ENCODE measurements at places on chromosomes 16 and 17.

DNA sequence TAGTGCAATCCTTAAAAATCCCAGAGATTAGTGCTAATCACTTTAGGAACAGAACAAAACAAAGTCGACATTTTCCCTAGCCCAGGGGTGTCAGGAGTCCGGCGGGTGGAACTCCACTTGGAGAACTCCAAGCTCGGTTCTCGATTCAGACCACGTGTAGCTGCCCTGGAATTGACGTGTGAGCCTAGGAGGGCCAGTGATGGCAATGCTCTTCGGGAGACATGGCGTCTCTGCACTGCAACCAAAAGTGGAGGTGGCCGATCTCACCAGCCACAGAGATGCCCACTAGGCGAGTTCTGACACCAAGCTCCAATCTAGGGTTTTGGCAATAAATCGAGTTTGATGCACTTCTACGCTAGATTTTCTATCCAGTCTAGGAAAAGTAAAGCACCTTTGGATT lies 17.6 kb downstream of the MAP1LC3B start:
- DNase-seq: no peak

GRCh38 chr16:87418644-87419043 lies 26.5 kb downstream of the MAP1LC3B start:
- no peak for DNase-seq

- DNase-seq: no peak
Measured at GRCh38 chr17:83200751-83201150, 121.3 kb downstream of the METRNL start.

DNA sequence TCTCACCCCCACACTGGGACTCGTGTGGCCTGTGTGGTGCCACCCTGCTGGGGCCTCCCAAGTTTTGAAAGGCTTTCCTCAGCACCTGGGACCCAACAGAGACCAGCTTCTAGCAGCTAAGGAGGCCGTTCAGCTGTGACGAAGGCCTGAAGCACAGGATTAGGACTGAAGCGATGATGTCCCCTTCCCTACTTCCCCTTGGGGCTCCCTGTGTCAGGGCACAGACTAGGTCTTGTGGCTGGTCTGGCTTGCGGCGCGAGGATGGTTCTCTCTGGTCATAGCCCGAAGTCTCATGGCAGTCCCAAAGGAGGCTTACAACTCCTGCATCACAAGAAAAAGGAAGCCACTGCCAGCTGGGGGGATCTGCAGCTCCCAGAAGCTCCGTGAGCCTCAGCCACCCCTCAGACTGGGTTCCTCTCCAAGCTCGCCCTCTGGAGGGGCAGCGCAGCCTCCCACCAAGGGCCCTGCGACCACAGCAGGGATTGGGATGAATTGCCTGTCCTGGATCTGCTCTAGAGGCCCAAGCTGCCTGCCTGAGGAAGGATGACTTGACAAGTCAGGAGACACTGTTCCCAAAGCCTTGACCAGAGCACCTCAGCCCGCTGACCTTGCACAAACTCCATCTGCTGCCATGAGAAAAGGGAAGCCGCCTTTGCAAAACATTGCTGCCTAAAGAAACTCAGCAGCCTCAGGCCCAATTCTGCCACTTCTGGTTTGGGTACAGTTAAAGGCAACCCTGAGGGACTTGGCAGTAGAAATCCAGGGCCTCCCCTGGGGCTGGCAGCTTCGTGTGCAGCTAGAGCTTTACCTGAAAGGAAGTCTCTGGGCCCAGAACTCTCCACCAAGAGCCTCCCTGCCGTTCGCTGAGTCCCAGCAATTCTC lies 27.4 kb downstream of the STH start:
- no peak for DNase-seq

- DNase-seq: no peak
Measured at GRCh38 chr16:57299009-57299718, 14.7 kb upstream of the PLLP start.

DNA sequence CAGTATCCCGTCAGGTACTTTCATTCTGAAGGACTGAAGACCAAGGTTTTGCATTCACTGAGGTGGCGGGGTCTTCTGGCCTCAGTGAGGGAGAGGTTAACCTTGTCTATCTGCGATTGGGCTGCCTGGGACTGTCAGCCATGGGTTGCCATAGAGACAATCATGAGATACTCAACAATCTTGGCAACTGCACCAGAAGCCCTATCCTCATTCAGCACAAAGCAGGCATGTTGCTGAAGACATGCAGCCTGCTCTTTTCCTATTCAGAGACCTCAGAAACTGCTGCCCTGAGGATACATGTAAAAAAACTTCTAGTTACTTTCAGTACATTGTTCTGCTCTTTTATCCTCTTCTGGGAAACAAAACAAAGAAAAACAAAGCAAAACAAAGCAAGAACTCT lies 146.3 kb upstream of the PIRT start:
- no peak for DNase-seq

DNA sequence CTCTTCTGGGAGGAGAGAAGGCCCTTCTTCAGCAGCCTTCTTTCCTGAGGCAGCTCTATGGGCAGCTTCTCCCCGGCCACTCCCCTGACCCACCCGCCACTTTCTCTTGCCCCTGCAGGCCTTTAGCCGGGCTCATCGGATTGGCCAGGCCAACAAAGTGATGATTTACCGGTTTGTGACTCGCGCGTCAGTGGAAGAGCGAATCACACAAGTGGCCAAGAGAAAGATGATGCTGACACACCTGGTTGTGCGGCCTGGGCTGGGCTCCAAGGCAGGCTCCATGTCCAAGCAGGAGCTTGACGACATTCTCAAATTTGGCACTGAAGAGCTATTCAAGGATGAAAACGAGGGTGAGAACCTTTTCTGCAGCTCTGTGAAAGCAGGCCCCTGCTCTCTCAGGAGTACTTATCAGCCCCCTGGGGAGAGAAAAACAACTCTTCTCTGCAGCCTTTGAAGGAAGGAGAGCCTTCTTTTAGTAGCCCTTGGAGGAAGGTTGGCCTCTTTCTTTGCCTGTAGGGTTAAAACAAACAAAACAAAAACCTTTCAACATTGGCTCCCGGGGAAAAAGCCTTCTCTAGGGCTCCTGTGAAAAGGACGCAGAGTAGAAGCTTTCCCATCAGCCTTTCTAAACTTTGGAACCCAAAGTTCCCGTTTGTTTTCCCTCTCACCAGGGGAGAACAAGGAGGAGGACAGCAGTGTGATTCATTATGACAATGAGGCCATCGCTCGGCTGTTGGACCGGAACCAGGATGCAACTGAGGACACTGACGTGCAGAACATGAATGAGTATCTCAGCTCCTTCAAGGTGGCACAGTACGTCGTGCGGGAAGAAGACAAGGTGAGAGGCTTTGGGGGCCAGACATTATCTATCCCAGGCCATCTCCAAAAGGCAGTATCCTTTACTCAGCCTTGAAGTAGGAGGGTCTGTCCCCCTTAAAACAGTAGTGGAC lies 12.7 kb downstream of the RNF227 start:
- no peak for DNase-seq

DNA sequence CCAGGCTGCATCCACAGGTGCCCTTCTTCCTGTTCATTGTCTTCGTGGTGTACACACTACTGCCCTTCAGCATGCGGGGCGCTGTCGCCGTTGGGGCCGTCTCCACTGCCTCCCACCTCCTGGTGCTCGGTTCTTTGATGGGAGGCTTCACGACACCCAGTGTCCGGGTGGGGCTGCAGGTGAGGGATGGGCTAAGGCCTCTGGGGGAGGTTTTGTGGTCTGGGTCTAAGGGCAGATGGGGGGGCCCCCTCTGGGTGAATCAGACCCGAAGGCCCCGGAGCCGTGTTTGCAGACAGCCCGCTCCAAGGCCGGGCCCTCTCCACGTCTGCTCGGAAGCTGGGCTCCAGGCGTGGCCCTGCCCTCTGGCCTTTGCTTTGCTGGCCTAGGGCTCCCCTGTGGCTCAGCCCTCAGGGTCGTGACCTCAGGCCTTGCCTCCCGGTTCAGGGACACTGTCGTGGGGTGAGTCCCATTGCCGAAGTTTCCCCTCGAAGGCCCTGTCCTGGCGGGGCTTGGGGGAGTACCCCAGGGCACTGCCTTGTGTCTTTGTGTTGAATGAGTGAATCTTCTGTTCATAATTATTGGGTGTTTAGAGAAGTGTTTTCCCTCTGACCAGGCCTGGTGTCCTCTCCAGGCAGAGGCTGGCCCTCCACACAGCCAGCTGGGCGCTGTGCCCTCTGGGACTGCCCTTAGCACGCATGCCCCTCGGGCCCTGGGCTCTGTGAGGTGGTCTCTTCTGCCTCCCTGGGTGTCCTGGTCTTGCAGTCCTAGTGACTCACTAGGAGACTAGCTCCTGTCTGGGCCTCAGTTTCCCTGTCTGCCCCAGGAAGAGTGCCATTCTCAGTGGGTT lies 25.6 kb downstream of the ADCY7 start:
- DNase-seq: no peak

- DNase-seq: no peak
Measured at GRCh38 chr16:84874553-84874952, 54.8 kb downstream of the CRISPLD2 start.

- no peak for DNase-seq
Measured at GRCh38 chr16:55264949-55265348, 59.1 kb upstream of the IRX6 start.

DNA sequence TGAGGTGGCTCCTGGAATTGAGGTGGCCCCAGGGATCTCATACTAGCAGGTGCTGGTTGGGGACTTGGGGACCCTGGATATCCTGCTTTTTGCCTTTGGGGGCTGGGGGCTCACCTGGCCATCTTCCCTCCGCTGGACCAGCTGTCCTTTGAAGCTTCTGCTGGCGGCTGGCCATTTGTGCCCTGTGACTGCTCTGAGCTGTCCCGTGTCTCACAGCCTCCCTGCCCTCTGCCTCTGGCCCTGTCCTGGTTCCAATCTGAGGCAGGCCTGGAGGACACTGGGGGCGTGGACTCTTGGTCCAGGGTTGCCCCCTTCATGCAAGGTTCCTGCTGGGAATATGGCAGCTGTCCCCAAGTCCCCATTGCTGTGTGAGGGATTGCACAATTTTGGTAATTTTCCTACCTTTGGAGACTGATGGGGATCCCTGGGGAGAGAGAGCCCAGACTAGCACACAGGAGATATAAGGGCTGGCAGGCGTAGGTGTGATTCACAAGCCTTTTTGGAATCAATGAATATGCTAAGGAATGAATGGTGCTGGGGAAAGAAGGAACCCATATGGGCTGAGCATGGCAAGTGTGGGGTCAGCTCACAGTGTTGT lies 19.2 kb downstream of the ADCY7 start:
- no peak for DNase-seq

GRCh38 chr17:76755285-76755684 lies 17.4 kb downstream of the MFSD11 start:
- DNase-seq: no peak

DNA sequence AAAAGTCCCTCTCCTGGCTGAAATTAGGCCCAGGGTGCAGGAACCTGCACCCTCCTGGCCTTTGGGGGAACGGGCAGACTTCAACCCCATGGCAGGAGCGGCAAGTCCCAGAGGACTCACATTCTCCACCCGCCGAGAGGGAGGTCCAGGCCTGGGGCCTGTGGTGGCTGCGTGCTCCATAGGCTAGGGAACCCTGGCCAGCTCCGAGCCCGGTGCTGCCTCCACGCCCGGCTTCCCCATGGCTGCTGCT lies 130 bp downstream of the CCDC78 start:
- no peak for DNase-seq

- DNase-seq: no peak
Measured at GRCh38 chr17:45584092-45585036, 93.8 kb upstream of the PLEKHM1 start.

- no peak for DNase-seq
Measured at GRCh38 chr16:17078931-17079631, 391.7 kb downstream of the XYLT1 start.

DNA sequence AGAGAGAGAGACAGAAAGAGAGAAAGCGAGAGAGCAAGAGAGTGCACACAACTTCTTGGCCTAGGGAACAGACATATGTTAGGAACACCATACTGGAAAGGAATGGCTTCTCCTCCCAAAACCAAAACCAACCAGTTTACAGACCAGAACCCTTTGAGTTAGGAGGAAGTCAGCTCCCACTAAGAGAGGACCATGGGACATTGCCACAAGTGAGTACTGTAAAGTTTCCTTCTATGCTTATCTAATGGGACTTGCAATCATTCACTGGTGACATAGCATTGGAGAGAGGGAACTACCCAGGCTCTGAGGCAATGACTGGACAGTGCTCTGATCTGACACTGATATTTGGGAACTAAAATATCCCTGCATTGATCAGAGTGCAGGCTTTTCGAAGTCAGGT lies 32.4 kb downstream of the TBC1D3B start:
- no peak for DNase-seq

- no peak for DNase-seq
Measured at GRCh38 chr17:6212766-6213165, 142.6 kb downstream of the WSCD1 start.

DNA sequence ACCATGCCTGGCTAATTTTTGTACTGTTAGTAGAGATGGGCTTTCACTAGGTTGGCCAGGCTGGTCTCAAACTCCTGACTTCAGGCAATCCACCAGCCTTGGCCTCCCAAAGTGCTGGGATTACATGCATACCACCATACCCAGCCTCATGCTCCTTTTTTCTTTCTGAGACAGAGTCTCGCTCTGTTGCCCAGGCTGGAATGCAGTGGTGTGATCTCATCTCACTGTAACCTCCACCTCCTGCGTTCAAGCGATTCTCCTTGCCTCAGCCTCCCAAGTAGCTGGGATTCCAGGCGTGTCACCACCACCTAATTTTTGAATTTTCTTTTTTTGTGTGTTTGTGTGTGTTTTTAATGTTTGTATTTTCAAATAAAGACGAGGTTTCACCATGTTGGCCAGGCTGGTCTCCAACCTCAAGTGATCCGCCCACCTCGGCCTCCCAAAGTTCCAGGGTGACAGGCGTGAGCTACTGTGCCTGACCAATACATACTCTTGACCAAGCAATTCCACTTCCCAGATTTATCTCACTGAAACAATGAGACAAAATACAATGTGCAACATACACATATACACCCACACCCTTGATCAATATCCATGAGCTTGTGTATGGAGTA lies 5.0 kb downstream of the GRB2 start:
- DNase-seq: no peak

- no peak for DNase-seq
Measured at GRCh38 chr17:79977708-79978547, 57.7 kb downstream of the TBC1D16 start.

GRCh38 chr17:66702106-66702936 lies 132.6 kb upstream of the CACNG5 start:
- DNase-seq: no peak

DNA sequence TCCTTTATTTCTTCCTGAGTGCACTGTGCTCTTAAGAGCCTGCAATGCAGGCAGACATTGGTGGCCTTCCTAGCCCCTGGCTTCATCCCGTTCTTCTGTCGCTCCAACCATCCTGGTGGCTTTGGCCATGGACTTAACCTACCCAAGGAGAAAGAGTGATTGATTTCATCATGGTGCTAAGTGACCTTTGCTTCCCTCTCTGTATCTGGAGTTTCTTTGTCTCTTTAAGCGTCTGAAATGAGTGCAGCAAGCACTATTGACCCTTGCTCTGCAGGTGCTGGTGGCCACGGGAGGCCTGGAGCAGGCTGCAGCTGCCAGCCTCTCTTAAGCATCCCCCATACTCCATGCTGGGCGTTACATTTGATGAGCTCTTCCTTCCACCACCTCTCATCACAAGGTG lies 60.5 kb downstream of the RAP1GAP2 start:
- DNase-seq: no peak

Measured in SK-N-MC (cell line).